ENCODE measurements at places on chromosomes 4 and X. TPM values are rescaled to one million over a fixed set of nuclear protein-coding genes. Genes with fewer than 3 reads are reported as not detected.

HEPH gene
- total RNA-seq = 0.50 TPM

RAP1GDS1 gene
- total RNA-seq = 84.3 TPM

F8A3 gene
- 6.1 TPM for total RNA-seq

NPNT gene
- total RNA-seq = 2.7 TPM

- peaks cover 2% of the 10 kb centered on the region for H3K27me3 ChIP-seq
- no peaks in the 10 kb centered on the region for H3K4me1 ChIP-seq
- no peak for DNase-seq
- H3K36me3 ChIP-seq = no peaks in the 10 kb centered on the region
- H3K27ac ChIP-seq = no peak overlapping the region
- H3K4me3 ChIP-seq = no peak overlapping the region
Observed at GRCh38 chrX:18146954-18147353, 73.7 kb downstream of the BEND2 start.

- no peaks in the 10 kb centered on the region for H3K4me1 ChIP-seq
- peaks cover 7% of the 10 kb centered on the region for H3K27me3 ChIP-seq
- no peak overlapping the region for H3K4me3 ChIP-seq
Observed at GRCh38 chr4:165006886-165007285, 24.9 kb upstream of the TRIM60 start.

GRCh38 chr4:175953116-175953515 is 112.5 kb upstream of the WDR17 start:
- peaks cover 12% of the 10 kb centered on the region for H3K27me3 ChIP-seq
- H3K4me3 ChIP-seq = no peak overlapping the region
- DNase-seq = no peak
- H3K27ac ChIP-seq = no peak overlapping the region
- H3K36me3 ChIP-seq = no peaks in the 10 kb centered on the region

- H3K36me3 ChIP-seq = peaks cover 2% of the 10 kb centered on the region
- no peaks in the 10 kb centered on the region for H3K27me3 ChIP-seq
- H3K4me3 ChIP-seq = no peak overlapping the region
Observed at GRCh38 chr4:151679231-151679630, 81.6 kb downstream of the GATB start.

GRCh38 chr4:152259866-152260265 is 276.0 kb downstream of the FBXW7 start:
- H3K27me3 ChIP-seq = no peaks in the 10 kb centered on the region
- DNase-seq = no peak
- H3K4me3 ChIP-seq = no peak overlapping the region

GRCh38 chr4:40986375-40986774 is 228.0 kb downstream of the APBB2 start:
- H3K27me3 ChIP-seq = no peaks in the 10 kb centered on the region
- no peak overlapping the region for H3K27ac ChIP-seq
- H3K4me3 ChIP-seq = no peak overlapping the region
- H3K4me1 ChIP-seq = peaks cover 30% of the 10 kb centered on the region
- H3K36me3 ChIP-seq = peaks cover 6% of the 10 kb centered on the region
- no peak for DNase-seq

DNA sequence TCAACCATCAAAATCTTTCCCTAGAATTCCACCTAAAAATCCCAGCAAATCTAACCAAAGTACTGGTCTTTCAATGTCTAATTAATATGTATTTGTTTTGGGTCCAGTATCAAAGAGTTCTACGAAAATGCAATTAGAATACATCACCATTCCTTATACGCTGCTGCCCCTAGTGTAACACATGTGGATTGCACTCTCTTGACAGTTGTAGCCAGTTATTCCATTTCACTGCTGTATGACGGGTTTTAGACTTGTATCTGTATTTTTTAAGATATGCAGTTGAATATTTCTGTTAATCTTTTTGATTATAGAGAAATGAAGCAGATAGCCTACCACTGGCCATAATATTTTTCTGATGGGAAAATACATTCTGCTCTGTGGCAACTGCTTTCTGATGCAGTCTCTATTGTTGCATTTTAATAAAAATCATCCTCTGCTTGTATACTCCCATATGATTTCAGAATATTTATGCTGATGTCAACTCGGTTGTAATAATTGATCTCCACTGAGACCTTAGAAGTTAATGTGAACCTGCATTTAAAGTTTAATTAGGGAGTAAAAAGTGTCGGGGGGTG is 17.1 kb upstream of the PAGE2B start:
- peaks cover 3% of the 10 kb centered on the region for H3K36me3 ChIP-seq
- DNase-seq = no peak
- H3K27ac ChIP-seq = no peak overlapping the region
- H3K4me3 ChIP-seq = peak overlapping the region; percentile 38

DNA sequence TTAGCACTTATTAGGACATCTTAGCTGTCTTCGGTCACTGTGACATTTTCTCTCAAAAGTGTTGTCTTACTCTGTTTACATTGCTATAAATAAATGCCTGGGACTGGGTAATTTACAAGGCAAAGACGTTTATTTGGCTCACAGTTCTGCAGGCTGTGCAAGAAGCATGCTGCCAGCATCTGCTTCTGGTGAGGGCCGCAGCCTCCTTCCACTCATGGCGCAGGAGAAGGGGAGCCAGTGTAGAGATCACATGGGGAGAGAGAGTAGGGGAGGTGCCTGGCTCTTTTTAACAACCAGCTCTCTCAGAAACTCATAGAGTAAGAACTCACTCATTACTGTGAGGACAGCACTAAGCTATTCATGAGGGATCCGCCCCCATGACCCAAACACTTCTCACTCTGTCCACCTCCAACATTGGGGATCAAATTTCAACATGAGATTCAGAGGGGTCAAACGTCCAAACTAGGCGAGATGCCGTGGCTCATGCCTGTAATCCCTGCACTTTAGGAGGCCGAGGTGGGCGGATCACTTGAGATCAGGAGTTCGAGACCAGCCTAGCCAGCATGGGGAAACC is 43.5 kb upstream of the HERC6 start:
- peaks cover 3% of the 10 kb centered on the region for H3K4me1 ChIP-seq
- no peaks in the 10 kb centered on the region for H3K36me3 ChIP-seq

GRCh38 chrX:68049466-68049865 is 383.8 kb downstream of the OPHN1 start:
- H3K27ac ChIP-seq = no peak overlapping the region
- H3K27me3 ChIP-seq = no peaks in the 10 kb centered on the region
- H3K36me3 ChIP-seq = peaks cover 5% of the 10 kb centered on the region
- DNase-seq = no peak
- no peak overlapping the region for H3K4me3 ChIP-seq

GRCh38 chr4:176540814-176541213 is 221.0 kb downstream of the SPCS3 start:
- DNase-seq = no peak
- H3K36me3 ChIP-seq = no peaks in the 10 kb centered on the region
- H3K27me3 ChIP-seq = peaks cover 10% of the 10 kb centered on the region
- H3K4me1 ChIP-seq = peaks cover 4% of the 10 kb centered on the region
- H3K4me3 ChIP-seq = no peak overlapping the region
